Stimulated activated CD8-positive, alpha-beta memory T cell treated with anti-CD3 and anti-CD28 coated beads, Interleukin-7, amount 100 ng/mL, for 24 hours (primary cell): ENCODE measurements at places on chromosomes 6 and 20.

GRCh38 chr6:29678114-29678513, 2.8 kb downstream of the ZFP57 start:
- DNase-seq: no peak

DNA sequence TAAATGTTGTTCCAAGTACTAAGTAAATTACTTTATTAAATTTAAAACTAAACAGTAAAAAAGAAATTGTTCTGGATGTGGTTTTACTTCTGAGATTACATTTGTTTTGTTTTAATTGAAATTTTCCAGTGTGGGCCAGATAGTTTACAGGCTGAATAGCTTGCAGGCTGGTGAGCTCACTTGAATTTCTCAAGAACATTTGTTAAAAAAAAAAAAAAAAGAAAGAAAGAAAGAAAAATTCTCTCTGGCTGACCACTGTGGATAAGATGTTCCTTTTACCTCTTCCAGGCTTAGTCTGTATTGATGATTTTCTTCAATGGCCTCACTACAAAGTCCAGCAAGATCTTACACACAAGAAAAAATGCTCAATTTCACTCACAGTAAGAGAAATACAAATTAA, 85.4 kb downstream of the PLCG1 start:
- no peak for DNase-seq

- DNase-seq: no peak
Measured at GRCh38 chr6:2378891-2379652, 133.7 kb upstream of the GMDS start.

GRCh38 chr6:13284646-13285045, 43.7 kb downstream of the TBC1D7 start:
- no peak for DNase-seq

GRCh38 chr6:168016176-168016620, 18.7 kb downstream of the KIF25 start:
- DNase-seq: no peak
